HFFc6 (cell line): ENCODE measurements at places on chromosomes 4 and X. TPM values are rescaled to one million over a fixed set of nuclear protein-coding genes. Genes with fewer than 3 reads are reported as not detected.

DNA sequence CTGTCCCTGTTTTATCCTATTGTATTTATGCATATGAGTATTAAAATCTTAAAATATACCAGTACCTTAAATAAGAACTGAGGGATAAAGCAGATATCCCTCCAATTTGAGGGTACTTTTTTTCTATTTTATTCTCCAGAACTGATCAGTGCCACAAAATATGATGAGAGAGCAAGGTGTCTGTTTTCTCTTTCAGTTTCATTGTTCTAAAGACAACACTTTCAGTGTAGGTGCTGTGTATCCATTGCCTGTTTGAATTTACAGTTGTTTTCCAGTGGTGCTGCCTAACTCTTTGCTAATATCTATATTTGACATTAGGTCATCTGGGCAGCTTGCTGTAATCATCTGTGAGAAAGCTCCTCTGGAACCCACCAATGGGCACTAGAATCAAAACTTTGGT, 394.7 kb downstream of the IL1RAPL1 start:
- no peaks in the 10 kb centered on the region for H3K4me1 ChIP-seq
- no peak for DNase-seq
- H3K36me3 ChIP-seq, result no peaks in the 10 kb centered on the region

The AFM gene
- not detected in 3 replicates for total RNA-seq

The VCX2 gene
- not detected in 3 replicates for total RNA-seq

DNA sequence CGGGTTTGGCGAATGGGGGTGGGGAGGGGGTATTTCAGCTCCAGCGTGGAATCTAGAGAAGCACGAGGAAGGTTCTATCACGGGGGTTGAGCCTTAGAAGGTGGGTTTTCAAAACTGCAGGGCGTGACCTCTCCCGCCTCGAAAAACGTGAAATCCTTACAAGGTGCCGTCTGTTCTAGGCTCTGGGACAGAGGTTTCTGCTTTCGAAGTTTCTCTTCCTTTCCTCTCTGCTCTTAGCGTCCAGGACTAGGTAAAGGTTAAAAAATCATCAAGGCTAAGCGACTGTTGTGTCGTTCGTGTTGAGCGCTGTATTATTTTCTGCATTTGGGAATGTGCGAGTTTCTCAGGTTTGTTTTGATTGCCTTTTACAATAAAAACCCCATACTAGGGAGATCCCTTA, 1.1 kb downstream of the FHL1 start:
- peaks cover 10% of the 10 kb centered on the region for H3K4me1 ChIP-seq
- peak overlapping the region; percentile 76 for H3K4me3 ChIP-seq
- H3K27me3 ChIP-seq, result peaks cover 3% of the 10 kb centered on the region; the same call in 1 of the 2 replicates
- DNase-seq, result no peak
- H3K27ac ChIP-seq, result no peak overlapping the region
- 0 out of 2 replicates have a peak, but pooled peaks cover 5% of the 10 kb centered on the region for H3K36me3 ChIP-seq

The NIPAL1 gene
- total RNA-seq, result 0.59 to 1.0 TPM (median 0.90 TPM) in 3 replicates

DNA sequence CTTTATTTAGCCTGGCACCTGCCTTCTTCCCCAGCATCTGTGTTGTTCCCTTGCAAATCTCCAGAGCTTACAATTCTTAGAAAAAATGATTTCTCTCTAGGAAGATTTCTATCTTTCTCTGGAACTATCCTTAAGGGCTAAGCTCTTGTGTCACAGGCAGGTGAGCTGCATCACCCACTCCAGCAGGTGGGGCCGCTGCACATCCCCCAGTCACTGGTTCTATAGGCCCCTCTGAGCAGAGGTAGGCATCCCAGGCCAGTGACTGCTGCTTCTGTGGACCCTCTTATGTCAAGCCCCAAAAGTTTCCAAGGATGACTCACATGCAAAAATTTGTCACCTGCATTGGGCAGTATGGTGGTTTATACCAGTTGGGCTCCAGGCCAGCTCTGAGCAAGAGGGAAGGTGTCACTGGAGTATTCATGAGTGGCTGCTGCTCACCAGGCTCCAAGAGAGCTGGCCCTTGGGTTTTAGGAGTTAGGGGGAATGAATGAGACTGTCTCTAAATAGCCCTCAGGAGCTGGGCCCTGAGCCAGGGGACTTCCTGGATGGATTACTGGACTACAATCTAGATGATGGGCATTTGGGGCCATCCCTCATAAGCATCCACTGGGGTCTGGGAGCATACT, 208.1 kb upstream of the EOLA2 start:
- H3K4me1 ChIP-seq, result peaks cover 7% of the 10 kb centered on the region
- H3K27me3 ChIP-seq, result no peaks in the 10 kb centered on the region

GRCh38 chr4:79034544-79034943, 95.3 kb upstream of the PAQR3 start:
- no peak overlapping the region for H3K27ac ChIP-seq
- no peak overlapping the region for H3K4me3 ChIP-seq
- H3K4me1 ChIP-seq, result no peaks in the 10 kb centered on the region
- peaks cover 2% of the 10 kb centered on the region; the same call in 1 of the 2 replicates for H3K27me3 ChIP-seq
- no peak for DNase-seq

The TMEM150C gene
- total RNA-seq, result not detected in 2 replicates

DNA sequence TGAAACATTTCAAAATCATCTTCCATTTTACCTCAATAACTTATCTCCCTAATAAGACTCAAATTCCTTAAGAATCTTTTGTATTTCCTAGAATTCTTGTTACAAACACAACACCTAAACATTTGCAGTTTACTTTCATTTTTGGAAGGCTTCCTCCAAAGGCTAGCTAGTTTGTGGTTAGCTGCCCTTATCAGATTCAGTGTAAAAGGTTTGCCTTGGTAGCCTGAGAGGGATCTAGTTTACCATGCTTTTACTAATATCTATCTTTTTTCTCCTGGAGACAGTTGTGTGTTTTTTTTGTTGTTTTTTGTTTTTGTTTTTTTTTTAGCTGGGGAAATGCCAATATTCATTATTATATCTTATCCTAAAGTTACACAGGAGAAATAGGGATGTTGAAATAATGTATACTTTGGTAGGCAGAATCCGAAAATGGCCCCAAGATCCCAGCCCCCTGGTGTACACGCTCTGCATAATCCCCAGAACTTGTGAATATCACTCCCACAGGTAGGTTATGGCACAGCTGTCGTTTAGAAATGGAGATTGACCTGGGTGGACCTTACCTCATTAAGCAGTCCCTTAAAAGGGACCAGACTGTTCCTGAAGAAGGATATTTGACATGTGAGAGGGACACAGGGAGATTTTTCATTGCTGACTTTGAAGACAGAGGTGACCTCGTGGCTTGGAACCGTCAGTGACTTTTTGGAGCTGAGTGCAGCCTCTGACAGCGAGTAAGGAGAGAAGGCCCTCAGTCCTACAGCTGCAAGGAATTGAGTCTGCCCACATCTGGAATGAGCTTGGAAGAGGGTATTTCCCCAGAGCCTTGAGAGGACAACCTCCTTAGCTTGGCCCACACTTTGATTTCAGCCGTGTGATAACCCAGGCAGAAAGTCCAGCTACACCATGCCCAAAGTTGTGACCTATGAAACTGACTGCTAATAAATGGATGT, 33.4 kb downstream of the SEPTIN11 start:
- peak overlapping the region; percentile 84 for H3K4me3 ChIP-seq
- peaks cover 27% of the 10 kb centered on the region for H3K27me3 ChIP-seq
- H3K27ac ChIP-seq, result peak overlapping the region; percentile 90
- peaks cover 66% of the 10 kb centered on the region for H3K36me3 ChIP-seq
- peaks cover 100% of the 10 kb centered on the region for H3K4me1 ChIP-seq

The RBMXL3 gene
- not detected in 2 replicates for total RNA-seq

GRCh38 chrX:46208225-46208854, 336.9 kb downstream of the ZNF674 start:
- DNase-seq, result peak; percentile 0
- no peaks in the 10 kb centered on the region for H3K27me3 ChIP-seq
- no peaks in the 10 kb centered on the region for H3K36me3 ChIP-seq
- H3K4me1 ChIP-seq, result peaks cover 8% of the 10 kb centered on the region; the same call in 1 of the 2 replicates
- no peak overlapping the region for H3K4me3 ChIP-seq
- no peak overlapping the region for H3K27ac ChIP-seq

The FGF13 gene
- not detected in 3 replicates for total RNA-seq

The AMTN gene
- not detected in 3 replicates for total RNA-seq

- H3K27ac ChIP-seq, result peak overlapping the region; percentile 93
- DNase-seq, result peak; percentile 61
- H3K27me3 ChIP-seq, result no peaks in the 10 kb centered on the region; the same call in 1 of the 2 replicates
Observed at GRCh38 chr4:16597845-16598596, 300.4 kb downstream of the LDB2 start.

The UNC5C gene
- not detected in 3 replicates for total RNA-seq

DNA sequence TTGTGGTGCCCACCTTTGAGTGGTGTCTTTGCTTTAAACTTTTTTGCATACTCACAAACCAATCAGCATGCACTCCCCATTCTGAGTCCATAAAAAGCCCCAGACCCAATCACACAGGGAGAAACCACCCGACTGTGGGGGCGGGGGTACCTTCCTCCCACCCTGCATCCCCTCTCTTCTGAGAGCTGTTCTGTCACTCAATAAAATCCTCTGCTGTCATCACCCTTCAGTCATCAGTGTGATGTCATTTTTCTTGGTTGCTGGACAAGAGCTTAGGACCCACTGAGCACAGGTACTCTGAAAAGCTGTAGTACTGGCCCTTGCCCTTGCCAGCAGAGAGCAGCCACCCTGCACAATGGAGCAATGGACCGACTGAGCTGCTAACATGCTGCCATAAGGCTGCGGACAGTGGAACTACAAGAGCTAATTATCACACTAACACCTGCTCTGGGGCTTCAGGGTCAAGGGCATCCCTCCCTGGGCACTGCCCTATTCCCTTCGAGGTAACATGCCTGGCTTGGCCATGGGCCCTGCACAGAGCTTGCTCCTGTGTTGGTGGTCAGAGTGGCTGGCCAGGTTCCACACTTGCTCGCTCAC, 62.9 kb upstream of the PGRMC2 start:
- H3K4me1 ChIP-seq, result peaks cover 82% of the 10 kb centered on the region
- no peak overlapping the region for H3K27ac ChIP-seq
- H3K36me3 ChIP-seq, result peaks cover 12% of the 10 kb centered on the region
- DNase-seq, result no peak
- peaks cover 2% of the 10 kb centered on the region; the same call in 1 of the 2 replicates for H3K27me3 ChIP-seq
- H3K4me3 ChIP-seq, result no peak overlapping the region

The MTMR8 gene
- not detected in 3 replicates for total RNA-seq

DNA sequence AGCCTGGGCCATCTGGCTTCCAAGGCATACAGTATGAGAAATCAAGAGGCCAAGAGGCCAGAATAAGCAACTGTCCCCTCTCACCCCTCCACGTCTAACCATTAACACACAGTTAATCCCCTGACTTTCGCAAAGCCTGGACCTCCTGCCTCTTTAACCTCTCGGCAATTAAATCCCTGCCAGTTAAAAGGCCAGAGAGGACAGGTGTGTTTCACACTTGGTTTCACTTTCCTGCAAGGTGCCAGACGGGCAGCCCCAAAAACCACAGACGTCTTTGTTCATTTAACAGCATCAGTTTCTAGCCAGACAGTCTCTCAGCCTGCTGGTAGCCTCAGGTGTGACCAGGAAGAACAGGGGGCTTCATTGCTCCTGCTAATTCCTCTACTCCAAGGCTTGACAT, 91.1 kb upstream of the KIT start:
- no peaks in the 10 kb centered on the region for H3K36me3 ChIP-seq
- no peak overlapping the region for H3K4me3 ChIP-seq
- DNase-seq, result no peak
- H3K27ac ChIP-seq, result no peak overlapping the region

The PDCL2 gene
- total RNA-seq, result not detected in 3 replicates

DNA sequence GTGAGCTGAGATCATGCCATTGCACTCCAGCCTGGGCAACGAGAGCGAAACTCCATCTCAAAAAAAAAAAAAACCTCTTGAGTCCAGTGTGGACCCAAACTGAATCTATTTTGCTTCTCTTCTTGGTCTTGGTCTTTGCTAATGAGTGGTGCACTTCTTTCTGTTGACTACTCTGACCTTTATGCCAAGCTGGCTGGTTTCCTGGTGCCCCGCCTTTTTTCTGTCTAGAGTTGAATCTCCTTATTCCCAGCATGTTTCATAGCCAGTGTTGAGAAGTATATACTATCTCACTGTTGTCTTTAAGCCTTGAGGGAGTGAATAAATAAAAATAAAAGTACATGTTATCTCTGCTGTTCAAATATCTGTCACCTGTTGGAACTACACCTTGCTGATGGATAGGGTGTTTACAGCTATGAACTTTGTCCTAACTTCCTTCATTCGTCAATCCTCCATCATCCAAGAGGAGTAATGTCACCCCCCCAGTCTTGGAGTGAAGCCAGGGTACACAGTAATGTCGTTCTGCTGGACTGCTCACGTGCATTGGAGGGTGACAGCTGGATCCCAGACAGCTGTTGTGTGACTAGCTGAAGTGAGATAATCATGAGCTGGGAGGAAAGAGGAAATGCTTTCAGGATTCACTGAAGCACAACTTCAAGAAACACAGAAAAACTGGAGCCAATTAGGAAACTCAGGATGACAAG, 99.3 kb upstream of the PRKG2 start:
- DNase-seq, result no peak
- H3K4me1 ChIP-seq, result no peaks in the 10 kb centered on the region
- no peaks in the 10 kb centered on the region for H3K36me3 ChIP-seq
- no peak overlapping the region for H3K4me3 ChIP-seq

DNA sequence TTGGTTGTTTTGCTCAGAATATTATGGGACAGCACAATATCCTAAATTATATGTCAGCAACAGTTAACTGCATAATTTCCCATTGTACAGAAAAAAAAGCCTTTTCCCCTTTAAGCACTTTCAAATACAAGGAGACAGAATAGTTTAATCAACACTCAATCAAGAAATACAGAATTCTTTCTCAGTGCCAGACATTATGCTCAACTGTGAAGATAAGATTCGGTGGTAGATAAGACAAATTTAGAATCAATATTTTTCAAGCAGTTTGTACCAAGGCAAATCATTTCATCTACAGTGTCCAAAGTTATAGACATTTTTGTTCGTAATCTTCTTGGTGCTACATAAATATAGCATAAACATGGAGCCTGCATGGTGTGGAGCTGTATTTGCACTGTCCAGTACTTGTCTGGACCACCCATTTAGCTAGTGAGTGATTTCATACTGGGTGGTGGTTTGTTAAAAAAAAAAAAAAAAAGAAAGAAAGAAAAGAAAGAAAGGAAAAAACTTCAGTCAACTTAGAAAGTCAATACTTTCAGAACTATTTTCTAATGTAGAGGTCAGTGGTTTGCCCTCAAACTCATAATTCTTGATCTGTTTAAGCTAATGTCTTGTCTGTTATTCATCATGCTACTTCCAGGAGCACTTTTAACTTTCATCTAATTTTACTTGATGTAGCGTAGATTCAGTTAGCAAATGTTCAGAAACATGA, 522.9 kb downstream of the FAT4 start:
- no peak for DNase-seq
- no peaks in the 10 kb centered on the region for H3K27me3 ChIP-seq
- H3K4me1 ChIP-seq, result peaks cover 7% of the 10 kb centered on the region
- no peak overlapping the region for H3K4me3 ChIP-seq
- H3K36me3 ChIP-seq, result no peaks in the 10 kb centered on the region

The FRMD7 gene
- total RNA-seq, result not detected in 3 replicates

GRCh38 chrX:45184211-45184610, 16.5 kb downstream of the DIPK2B start:
- peaks cover 3% of the 10 kb centered on the region; the same call in 1 of the 2 replicates for H3K36me3 ChIP-seq
- no peak for DNase-seq
- no peak overlapping the region for H3K4me3 ChIP-seq
- H3K27me3 ChIP-seq, result no peaks in the 10 kb centered on the region
- H3K4me1 ChIP-seq, result peaks cover 11% of the 10 kb centered on the region

The KLF8 gene
- total RNA-seq, result 0.11 TPM in 1 of 3 replicates, not detected in the others

- no peak overlapping the region for H3K27ac ChIP-seq
- H3K36me3 ChIP-seq, result no peaks in the 10 kb centered on the region
- H3K27me3 ChIP-seq, result peaks cover 6% of the 10 kb centered on the region; the same call in 1 of the 2 replicates
Observed at GRCh38 chrX:47101206-47101605, 23.0 kb downstream of the RGN start.

The ELK1 gene
- 39.4 to 42.8 TPM (median 41.2 TPM) in 3 replicates for total RNA-seq

The PDGFRA gene
- 25.1 to 87.4 TPM (median 26.1 TPM) in 3 replicates for total RNA-seq

- no peak overlapping the region for H3K4me3 ChIP-seq
- peaks cover 6% of the 10 kb centered on the region for H3K27me3 ChIP-seq
- DNase-seq, result no peak
- H3K27ac ChIP-seq, result no peak overlapping the region
- H3K36me3 ChIP-seq, result peaks cover 5% of the 10 kb centered on the region; the same call in 1 of the 2 replicates
Observed at GRCh38 chr4:41294445-41295062, 37.8 kb downstream of the UCHL1 start.
